Brain pericyte (primary cell): ENCODE measurements at places on chromosomes 5 and 9.

- no peak for DNase-seq
These were observed 297.8 kb upstream of the ACTBL2 start for GRCh38 chr5:57780306-57780960.

- no peak for DNase-seq
These were observed 154.6 kb downstream of the COL23A1 start for GRCh38 chr5:178435321-178436238.

DNA sequence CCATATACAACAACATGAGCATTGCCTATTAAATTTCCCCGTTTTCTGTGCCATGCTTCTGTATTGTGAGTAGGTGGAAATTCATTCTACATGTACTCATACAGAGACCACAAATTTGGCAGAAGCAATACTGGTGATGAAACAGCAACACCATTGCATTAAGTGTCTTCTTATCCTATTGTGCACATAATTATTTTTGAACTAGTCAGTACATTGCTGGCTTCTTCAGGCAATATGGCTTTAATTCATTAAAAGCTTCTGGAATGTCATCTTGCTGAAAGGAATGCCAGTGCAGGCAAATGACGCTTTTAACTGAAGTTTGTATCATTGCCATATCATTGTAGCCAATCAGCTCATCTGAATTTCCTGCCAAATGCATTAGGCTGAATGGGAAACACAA, 82.6 kb downstream of the KIAA1958 start:
- DNase-seq = no peak

DNA sequence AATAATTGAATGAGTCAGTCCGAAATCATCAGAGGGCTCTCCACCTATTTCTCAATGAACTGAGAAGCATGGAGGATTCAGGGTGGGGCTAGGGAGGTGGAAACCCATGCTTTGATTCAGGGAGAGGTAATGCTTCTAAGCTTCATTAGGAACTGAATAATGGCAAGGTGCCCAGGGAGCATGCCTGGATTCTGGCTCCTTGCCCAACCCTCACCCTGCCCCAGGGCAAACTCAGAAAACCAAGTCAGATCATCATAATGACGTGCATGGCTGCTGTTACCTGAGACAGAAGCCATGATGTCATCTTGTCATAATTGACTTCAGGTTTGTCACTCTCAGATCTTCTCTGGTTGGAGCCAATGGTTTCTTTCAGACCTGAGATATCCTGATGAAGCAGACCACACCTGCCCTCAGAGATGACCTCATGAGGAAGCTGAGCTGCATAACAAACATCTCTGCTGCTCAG, 199.6 kb downstream of the SYK start:
- no peak for DNase-seq

DNA sequence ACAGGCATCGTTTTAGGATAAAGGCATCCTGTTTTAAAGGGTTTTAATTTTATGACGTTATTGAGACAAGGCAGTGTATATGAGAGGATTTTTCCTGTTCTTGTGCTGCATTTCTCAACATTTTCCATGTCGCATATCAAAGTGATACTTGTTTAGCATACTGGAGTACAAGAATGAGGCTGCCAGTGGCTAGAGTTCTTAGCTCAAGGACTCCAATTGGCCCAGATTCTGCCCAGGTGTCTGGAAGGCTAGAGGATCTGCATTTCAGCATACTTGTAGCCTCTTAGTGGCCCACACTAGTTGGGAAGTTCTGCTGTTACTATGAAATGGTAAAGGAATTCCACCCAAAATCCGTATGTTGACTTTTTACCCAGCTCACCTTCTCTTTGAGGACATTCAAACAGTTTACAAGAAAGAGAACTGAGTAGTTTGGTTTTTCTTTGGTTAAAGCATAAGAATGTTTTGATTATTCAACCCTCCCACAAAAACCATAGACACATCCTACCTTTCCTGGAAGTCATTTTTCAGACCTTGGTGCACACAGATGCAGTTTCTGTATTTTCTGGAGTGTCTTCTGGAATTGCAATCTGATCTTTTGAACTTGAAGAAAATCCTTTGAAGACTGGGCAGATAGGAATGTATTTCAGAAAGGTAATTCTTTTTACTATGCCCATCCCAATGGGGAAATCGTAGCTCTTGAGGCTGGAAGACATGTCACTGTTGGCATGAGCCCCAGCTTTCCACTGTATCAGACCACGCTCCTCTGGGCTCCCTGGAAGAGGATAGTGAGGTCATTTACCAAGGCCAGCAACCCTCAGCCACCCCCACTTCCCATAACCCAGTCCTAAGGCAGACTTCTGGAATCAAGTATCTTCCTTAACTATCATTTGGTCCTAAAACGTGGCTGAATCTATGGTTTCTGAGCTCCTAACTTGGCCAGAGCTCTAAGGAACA, 11.3 kb downstream of the SLC23A1 start:
- no peak for DNase-seq

DNA sequence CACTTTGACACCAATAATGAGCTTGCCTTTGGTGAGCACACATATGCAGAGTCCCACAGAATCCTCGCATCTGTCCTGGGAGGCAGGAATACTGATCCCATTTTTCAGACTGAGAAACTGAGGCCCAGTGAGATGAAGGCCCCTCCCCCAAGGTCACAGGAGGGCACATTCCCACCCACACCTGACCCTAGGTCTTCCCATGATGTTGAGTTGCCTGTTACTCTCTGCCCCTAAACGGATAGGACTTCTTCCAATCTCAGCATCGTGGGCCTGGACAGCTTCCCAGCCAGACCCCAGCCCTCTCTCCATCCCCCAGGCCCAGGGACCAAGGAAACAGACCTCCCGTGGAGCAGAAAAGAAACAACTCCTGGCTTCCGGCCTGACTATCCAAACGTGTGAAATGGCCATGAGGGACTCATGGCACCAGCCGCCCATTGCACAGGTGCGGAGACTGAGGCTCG, 877 bp downstream of the SH3GLB2 start:
- no peak for DNase-seq

DNA sequence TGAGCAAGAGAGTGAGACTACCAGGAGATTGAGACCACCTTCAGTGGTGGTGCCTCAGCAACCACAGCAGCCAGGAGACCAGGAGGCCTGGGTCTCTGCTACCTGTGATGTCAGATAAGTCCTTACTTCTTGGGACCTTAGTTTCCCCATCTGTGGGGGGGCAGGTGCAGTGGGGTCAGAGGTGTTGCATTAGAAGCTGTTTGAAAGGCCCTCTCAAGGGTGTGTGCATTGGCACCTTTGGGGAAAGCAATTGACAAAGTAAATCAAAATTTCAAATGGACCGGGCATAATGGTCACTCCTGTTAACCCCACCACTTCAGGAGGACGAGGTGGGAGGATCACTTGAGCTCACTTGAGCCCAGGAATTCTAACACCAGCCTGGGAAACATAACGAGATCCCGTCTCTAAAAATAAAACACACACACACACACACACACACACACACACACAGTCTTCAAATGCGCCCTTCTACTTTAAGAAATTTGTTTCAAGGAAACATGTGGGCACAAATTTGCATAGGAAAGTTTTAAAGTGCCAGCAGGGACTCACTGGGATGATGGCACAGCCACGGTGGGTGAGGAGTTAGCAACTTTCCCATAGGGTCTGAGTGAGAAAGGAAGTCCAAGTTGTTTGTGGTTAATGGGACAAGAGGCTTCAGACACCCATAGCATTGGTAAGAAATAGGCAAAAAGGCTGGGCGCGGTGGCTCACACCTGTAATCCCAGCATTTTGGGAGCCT, 1.3 kb upstream of the AK1 start:
- no peak for DNase-seq

DNA sequence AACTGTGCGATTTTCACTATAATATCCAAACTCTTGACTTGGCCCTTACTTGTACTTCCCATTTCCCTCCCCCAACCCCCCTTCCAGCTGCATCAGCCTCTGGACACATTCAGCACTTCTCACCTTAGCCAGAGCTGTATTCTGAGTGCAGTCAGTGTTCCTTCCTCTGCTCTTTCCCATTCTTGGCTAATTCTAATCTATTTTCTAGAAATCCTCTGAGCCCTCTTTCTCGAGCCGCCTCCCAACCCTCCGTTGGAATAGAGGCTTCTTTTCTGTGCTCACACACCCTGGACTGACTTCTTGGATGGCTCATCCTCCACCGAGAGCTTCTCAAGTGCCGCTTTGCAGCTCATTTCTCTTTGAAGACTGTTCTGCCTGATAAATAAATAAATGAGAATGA, 188.8 kb downstream of the NTRK2 start:
- DNase-seq = no peak

DNA sequence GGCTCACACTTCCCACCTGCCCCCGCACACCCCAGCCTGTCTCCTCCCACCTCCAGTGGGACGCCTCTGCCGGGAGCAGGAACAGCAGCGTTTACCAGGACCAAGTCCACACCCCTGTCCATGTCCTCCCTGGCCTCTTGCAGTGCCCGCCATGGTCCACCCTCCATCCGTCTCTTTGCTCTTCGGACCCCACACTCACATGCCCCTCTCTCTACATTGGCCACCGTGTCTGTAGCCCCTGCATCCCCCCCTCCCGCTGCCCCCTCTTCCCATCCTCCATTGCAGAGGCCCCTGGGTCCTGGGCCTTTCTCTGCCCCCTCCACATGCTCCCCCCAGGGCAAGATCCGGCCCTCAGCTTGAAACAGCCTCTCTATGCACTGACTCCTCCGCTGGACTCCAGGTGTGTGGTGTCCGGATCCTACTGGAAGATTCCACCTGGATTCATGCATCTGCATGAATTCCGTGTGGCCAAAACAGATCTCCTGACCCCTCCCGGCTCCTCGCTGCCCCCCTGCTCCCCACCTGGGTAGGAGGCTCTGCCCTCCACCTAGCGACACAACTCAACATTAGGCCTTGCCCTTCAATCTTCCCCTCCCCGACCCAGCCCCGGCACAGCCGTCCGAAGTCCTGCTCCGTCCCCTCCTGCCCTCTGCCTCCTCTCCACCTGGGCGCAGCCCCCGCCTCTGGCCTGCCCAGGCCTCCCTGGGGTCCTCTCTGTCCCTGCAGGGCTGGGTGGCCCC, 168.5 kb downstream of the OLFM1 start:
- no peak for DNase-seq

DNA sequence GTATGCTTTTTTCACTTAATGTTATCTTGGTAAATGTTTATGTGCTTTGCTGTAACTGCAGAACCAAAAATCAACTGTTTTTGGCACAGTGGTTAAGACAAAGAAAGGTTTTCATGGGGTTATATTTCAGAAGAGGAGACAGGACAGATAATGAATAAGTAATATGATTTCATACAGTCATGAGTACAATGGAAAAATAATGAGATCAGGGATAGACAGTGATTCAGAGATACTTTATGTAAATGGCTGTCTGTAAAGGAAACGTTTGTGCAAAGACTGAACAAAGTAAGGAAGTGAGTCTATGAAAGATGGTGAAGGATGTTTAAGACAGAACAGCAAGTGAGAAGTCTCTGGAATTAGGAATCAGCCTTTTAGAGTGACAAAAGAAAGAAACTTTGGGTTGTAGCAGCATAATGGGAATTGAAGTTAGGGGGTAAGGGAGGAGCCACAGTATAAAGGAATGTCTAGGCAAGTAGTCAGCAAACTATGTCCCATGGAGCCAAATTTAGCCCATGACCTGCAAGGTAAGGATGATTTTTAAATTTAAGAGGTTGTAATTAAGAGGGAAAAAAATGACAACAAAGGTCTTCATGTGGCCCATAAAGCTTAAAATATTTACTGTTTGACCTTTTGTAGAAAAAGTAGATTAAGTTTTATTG, 55.0 kb downstream of the TNPO1 start:
- no peak for DNase-seq

DNA sequence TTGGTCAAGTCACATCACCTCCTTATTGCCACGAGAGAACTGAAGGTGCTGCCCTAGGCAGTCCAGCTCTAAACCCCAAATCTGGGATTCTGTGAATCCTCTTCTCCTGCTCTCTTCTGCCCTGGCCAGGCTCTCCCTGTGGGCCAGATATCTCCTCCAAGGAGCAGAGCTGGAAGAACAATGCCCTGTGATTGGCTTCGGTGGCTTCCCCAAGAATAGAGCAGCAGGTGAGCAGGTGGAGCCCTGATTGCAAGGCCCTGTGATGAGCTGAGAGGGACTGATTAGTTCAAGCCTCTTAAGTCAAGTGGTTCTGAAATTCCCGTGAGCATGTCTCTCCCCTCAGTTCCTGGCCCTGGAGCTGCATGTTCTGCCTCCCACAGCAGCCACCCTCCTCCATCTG, 175.3 kb upstream of the BRINP1 start:
- no peak for DNase-seq
